NCI-H2029 treated with DMSO at 0.1 percent for 48 hours (cell line): ENCODE measurements at places on chromosomes 6 and 20.

- DNase-seq, result no peak
Observed at GRCh38 chr6:81228912-81229555, 523.4 kb downstream of the TENT5A start.

DNA sequence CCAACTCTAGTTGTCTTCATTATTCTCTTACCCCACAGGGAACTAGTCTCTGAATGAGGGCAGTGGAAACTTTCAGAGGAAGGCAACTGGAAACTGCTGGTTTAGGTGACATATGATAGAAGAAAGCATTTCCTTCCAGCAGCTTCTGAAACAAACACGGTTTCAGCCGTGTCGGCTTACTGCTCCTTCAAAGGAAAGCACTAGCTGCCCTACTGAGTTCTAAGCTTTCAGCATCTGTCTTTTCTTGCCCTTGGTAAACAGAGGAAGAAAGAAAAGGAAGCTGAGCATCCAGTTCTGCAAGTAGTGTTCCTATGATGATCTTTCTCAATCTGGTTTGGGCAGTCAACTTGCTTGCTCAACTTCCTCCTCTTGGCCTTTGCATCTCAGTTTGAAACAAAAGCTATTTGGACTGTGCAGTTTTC lies 117.5 kb upstream of the CEP85L start:
- DNase-seq, result no peak

DNA sequence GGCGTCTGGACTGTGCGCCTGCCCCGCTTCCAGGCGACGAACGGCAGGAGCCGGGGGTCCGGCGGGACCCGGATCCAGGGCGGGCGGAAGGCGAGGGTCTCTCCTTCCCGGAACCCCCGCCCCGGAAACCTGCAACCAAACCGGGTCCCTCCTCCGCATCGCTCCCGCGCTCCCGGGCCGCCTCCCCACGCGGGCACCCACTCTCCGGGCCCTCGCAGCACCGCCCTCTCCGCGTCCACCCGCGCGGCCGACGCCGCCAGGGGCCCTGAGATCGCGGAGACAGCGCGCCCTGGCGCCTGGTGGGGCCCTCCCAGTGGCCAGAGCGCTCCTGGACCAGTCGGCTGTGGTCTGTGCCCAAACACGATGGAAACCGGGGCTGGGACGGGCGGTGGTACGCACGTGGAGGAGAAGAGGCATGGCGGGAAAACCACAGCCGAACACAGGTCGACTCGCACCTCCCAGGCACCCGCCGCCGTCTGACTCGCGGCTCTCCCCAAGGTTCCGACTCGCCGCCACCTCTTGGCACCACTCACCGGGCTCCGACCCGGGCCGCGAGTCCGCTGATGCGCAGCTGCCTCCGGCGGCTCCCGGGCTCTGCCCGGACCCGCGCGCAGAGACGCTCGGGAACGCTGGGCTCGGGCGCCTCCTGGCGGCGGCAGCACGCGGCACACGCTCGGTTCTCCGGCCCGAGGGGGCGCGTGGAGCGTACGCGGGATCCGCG lies 7.9 kb downstream of the NKX2-2 start:
- DNase-seq, result peak; percentile 51

- no peak for DNase-seq
Observed at GRCh38 chr6:90701146-90701781, 114.4 kb upstream of the MAP3K7 start.

GRCh38 chr6:6405031-6405430 lies 84.6 kb upstream of the F13A1 start:
- DNase-seq, result no peak

DNA sequence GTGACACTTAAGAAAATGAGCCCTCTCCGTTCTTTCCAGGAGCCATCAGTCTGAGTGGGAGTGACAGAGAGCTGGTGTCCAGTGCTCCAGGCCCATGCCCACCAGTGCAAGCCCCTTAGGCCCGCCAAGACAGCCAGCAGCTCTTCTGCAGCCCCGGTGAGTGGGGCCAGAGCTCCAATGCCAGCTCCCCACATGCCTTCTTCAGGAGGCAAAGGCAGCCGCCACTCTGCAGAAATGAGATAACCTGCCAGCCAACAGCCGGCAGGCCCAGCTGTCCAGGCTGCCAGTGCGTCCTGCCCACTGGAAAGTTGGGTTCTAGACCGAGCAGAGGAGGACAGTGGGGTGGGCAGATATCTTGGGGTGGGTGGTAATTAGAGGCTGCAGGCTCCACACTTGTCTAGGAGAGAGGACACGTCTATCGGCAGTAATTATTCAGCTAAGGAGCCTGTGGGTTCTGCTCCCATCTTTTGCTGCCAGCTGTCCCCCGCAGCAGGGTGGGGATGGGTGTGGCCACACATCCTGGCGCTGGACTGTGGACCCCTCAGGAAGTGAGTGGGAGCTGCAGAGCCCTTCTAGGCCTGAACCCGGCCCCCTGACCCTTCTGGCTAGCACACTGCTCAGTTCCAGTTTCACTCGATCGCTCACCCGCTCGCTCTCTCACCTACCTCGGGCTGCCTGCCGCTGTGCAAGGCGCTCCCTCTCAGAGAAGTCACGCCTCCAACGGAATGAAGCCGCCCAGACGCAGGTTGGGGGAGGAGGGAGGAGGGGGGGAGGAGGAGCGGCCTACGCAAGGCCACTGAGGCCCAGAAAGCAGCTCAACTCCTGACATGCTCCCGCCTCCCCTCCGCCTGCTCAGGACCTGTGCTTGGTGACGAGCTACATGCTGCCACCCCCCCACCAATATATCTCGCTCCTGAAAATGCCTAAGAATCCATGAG lies 3.6 kb downstream of the GRM4 start:
- DNase-seq, result no peak
